ENCODE measurements at places on chromosomes 11 and 22. TPM values are rescaled to one million over a fixed set of nuclear protein-coding genes. Genes with fewer than 3 reads are reported as not detected.
A peak's percentile ranks its signal among the peaks of the same experiment; 100 is the strongest.

DNA sequence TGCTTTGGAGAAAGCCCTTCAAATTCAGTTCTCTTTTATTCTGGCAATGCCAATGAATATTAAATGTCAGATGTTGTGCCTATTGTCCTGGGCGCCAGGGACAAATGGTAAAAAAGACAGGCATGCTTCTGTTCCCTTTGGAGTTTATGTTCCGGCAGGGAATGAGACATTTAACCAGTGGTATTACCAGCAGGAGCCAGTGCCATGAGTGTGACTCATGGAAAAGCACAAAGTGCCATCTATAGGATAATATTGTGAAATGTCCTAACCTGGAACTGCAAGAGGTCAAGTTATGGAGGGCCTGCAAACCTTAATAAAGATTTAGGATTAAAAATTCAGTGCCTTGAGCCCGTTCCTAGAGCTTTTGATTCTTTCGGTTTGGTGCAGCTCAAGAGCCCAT, 39.5 kb downstream of the REXO2 start:
- no peaks in the 10 kb centered on the region for H3K27me3 ChIP-seq
- H3K4me3 ChIP-seq: no peak overlapping the region
- no peaks in the 10 kb centered on the region for H3K36me3 ChIP-seq
- H3K4me1 ChIP-seq: peaks cover 13% of the 10 kb centered on the region
- no peak for DNase-seq
- H3K27ac ChIP-seq: no peak overlapping the region

DNA sequence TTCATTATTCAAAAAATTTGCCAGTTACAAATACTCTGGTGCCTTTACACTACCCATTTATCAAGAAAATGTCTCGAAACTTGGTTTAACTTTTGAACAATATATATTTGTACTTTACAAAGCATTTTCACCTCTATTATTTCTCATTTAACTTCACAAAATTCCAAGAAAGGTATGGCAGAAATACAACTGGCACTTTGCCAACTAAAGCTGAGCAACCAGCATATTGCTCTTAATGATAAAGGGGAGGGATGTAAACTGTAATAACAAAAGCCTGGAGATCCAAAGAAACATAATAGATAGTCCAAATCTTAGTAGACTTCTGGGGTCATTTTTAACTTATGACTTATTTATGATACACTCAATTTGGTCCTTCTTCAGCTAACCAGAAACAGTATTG, 7.7 kb downstream of the PITPNB start:
- no peak overlapping the region for H3K4me3 ChIP-seq
- H3K36me3 ChIP-seq: peaks cover 15% of the 10 kb centered on the region
- H3K27ac ChIP-seq: peak overlapping the region; percentile 64
- DNase-seq: no peak
- no peaks in the 10 kb centered on the region for H3K27me3 ChIP-seq

DNA sequence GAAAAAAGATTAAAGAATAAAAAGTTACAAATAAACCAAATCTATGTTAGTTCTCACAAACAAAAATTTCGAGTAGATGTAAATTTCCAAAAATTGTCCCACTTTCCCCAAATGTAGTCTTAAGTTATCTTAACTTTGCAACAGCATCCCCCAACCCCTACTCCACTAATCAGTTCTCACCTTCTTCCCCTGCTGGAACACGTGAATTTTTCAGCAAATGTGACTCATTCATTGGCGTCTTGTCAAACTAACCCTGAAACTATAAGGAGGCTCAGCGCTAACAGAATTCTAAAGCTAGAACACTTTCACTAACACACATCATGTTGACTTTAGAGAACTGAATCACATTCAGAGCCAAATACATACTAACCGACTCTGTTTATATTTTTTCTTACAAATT, 46.1 kb downstream of the PHF21A start:
- no peaks in the 10 kb centered on the region for H3K27me3 ChIP-seq
- DNase-seq: no peak
- H3K36me3 ChIP-seq: peaks cover 24% of the 10 kb centered on the region

DNA sequence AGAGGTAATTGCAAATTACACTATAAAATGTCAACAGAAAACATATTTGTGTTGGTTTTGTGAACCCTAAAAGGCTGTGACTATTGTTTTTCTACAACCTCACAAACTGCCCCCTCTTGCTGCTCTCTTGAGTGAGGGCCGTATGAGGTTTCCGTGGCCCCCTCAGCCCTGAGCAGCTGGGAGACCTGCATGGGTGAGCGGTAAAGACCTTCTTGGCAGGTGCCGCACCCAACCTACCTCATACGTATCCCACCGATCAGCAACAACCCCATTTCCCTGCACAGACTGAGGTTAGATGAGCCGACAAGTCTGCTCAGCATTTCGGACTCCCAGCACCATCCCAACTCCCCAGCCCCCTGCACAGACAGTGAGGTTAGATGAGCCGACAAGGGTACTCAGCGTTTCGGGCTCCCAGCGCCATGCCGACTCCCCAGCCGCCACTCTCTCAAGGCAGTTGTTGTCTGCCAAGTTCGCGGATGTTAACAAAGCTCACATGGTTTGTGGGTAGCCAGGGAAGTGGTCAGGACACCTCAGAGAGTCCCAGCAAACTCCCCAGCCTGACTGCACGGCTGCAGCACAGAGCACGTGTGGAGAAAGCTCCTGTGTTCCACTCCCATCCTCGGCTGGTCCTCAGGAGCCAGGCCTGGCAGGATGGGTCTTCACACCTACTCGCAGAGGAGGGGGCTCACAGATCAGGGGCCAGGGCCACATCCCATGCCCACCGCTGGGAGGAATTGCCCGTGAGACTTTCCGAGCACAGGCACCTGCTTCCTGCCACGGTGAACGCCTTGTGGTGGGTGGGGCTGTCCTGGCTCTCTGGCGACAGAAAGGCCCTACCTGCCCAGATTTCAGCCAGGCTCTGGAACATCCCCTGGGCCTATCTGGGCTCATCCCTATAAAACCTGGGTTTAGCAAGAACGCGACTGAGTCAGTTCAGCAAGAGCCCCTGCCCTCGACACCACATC, 502.9 kb downstream of the BRD1 start:
- H3K27me3 ChIP-seq: peaks cover 40% of the 10 kb centered on the region
- H3K27ac ChIP-seq: no peak overlapping the region
- H3K4me1 ChIP-seq: no peaks in the 10 kb centered on the region
- no peak overlapping the region for H3K4me3 ChIP-seq

DNA sequence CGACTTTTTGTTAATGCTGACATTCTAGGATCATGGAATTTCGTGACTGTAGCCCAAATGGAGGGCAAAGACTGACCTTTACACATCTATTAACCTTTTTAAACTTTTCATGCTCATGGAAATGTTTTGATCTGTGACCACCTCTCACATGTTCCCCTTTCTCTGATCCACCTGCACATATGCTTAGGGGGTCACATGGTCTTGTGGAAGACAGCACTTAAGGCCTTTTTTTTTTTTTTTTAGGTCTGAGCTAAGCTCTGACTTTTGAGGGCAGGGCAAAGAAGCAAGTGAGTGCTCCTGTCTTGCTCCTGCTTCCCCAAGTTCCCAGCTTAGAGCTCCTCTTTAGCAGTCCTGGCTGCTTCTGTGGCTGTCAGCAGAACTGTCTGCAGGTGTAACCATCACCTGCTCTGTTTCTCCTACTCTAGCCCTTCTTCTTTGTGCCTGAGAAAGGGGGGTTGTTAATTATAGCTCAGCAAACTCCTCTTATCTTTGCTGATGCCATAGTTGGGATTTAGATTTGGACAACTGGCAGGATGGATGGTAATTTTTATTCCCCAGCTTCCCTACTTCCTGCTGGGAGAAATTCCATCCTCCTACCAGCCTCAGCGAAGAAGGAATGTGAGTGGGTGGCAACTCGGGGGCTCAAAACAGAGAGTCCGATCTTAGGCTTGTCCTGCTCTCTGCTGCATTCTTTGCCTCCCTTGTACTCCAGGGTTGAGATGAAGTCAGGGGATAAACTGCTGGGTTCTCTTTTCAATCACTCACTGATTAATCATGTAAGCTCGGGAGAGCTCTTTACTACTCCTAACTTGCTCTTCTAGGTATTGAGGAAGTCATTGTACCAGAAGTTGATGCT, 64.4 kb downstream of the GRAMD1B start:
- no peak overlapping the region for H3K4me3 ChIP-seq
- no peaks in the 10 kb centered on the region for H3K36me3 ChIP-seq
- peak overlapping the region; percentile 19 for H3K27ac ChIP-seq

GRCh38 chr11:15927196-15927863, 429.0 kb downstream of the SOX6 start:
- DNase-seq: no peak
- peaks cover 2% of the 10 kb centered on the region for H3K27me3 ChIP-seq
- H3K36me3 ChIP-seq: no peaks in the 10 kb centered on the region
- no peak overlapping the region for H3K4me3 ChIP-seq
- no peaks in the 10 kb centered on the region for H3K4me1 ChIP-seq

GRCh38 chr11:11476499-11476898, 123.4 kb upstream of the CSNK2A3 start:
- peaks cover 19% of the 10 kb centered on the region for H3K27me3 ChIP-seq
- no peaks in the 10 kb centered on the region for H3K36me3 ChIP-seq
- H3K4me3 ChIP-seq: no peak overlapping the region
- peaks cover 10% of the 10 kb centered on the region for H3K4me1 ChIP-seq
- no peak for DNase-seq

DNA sequence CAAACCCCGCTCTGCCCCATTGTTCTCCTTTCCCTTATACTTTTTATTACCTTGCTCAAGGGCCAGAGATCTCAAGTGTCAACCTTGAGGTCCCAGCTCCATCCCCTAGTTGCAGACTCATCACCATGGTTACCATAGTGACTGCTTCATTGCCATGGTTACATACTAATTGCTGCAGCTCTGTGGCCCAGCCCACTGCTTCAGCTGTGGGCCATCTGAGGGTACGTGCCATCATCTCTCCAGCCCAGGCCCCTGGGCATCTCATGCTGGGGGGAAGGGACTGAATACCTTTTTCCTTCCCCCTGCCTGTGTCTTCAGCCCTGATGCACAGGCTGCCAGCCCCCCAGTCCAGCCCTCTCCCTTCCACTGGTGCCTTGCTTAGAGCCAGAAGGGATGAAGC, 22.2 kb downstream of the TREH start:
- peak overlapping the region; percentile 72 for H3K27ac ChIP-seq
- H3K4me3 ChIP-seq: no peak overlapping the region
- peaks cover 8% of the 10 kb centered on the region for H3K4me1 ChIP-seq
- DNase-seq: no peak
- peaks cover 20% of the 10 kb centered on the region for H3K36me3 ChIP-seq
- H3K27me3 ChIP-seq: no peaks in the 10 kb centered on the region

- H3K27me3 ChIP-seq: peaks cover 2% of the 10 kb centered on the region
- no peak for DNase-seq
- H3K4me3 ChIP-seq: no peak overlapping the region
- no peak overlapping the region for H3K27ac ChIP-seq
- H3K4me1 ChIP-seq: no peaks in the 10 kb centered on the region
These were observed 8.4 kb upstream of the MMP12 start for GRCh38 chr11:102883141-102883540.

DNA sequence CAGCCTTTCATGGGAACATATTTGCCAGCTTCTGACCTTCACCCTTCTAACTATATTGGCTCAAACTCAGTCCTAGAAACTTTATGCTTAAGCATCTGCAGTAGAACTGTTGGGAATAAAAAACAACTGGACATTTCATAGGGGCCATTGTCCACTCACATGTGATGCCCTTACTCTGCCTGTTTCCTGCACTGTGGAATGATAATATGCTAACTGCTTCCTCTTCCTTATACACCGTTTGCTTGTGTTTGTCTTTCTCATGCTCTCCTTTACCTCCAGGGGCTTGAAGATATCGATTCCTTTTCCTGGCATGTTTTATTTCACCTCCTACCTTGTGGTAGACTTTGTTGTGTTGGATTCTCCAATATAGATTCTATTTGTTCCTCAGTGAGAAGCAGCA, 333.0 kb upstream of the DDI1 start:
- H3K27me3 ChIP-seq: no peaks in the 10 kb centered on the region
- no peak overlapping the region for H3K4me3 ChIP-seq
- DNase-seq: no peak
- no peaks in the 10 kb centered on the region for H3K36me3 ChIP-seq

GRCh38 chr11:123421589-123421988, 8.5 kb upstream of the GRAMD1B start:
- H3K27me3 ChIP-seq: peaks cover 66% of the 10 kb centered on the region
- DNase-seq: no peak
- H3K36me3 ChIP-seq: no peaks in the 10 kb centered on the region
- no peaks in the 10 kb centered on the region for H3K4me1 ChIP-seq

- peaks cover 2% of the 10 kb centered on the region for H3K4me1 ChIP-seq
- H3K36me3 ChIP-seq: peaks cover 45% of the 10 kb centered on the region
- H3K27ac ChIP-seq: no peak overlapping the region
- H3K27me3 ChIP-seq: no peaks in the 10 kb centered on the region
- no peak for DNase-seq
These were observed 21.3 kb downstream of the TRMU start for GRCh38 chr22:46356496-46357480.

- no peak for DNase-seq
- peaks cover 1% of the 10 kb centered on the region for H3K36me3 ChIP-seq
- H3K4me1 ChIP-seq: peaks cover 36% of the 10 kb centered on the region
- H3K27ac ChIP-seq: no peak overlapping the region
These were observed 15.3 kb downstream of the OSBPL5 start for GRCh38 chr11:3149852-3150188.

GRCh38 chr11:71147331-71147730, 105.0 kb downstream of the SHANK2 start:
- no peak overlapping the region for H3K4me3 ChIP-seq
- peaks cover 1% of the 10 kb centered on the region for H3K4me1 ChIP-seq
- DNase-seq: no peak
- H3K36me3 ChIP-seq: no peaks in the 10 kb centered on the region
- peaks cover 10% of the 10 kb centered on the region for H3K27me3 ChIP-seq

DNA sequence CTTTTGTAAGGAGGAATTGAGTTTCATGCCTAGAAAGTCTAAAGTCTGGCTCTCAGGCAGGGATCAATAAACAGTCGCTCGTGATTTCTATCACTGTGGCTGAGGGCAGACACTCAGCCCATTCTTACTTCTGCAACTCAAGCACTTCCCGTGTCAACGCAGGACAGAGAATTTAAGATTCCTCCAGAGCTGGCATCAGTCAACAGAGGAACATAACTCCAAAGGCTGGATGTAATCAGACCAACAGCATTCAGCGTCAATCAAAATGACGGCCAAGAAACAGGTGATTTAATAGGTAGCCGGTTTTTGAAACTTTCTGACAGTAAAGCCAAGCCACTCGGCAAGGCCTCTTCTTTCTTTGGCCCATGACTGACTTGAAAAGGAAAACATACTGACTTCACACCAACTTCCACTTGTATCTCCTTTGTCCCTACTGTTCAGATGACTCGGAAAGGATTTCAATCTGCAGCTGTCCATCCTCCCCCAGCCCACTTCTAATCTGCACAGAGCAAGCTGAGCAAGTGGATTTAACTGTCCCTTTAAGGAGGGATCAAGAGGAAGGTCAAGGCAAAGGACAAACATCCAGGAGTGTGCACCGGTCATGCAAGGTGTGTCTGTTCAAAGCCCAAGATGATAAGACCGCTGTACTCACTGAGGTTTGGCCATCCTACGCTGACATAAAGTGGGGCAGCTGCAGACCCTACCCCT, 9.5 kb downstream of the VPS37C start:
- H3K27ac ChIP-seq: peak overlapping the region; percentile 83
- no peaks in the 10 kb centered on the region for H3K27me3 ChIP-seq
- H3K36me3 ChIP-seq: peaks cover 25% of the 10 kb centered on the region
- H3K4me1 ChIP-seq: peaks cover 63% of the 10 kb centered on the region
- no peak overlapping the region for H3K4me3 ChIP-seq

GRCh38 chr11:67468456-67468758, 644 bp downstream of the TMEM134 start:
- peak overlapping the region; percentile 90 for H3K27ac ChIP-seq
- no peaks in the 10 kb centered on the region for H3K36me3 ChIP-seq
- H3K4me3 ChIP-seq: peak overlapping the region; percentile 87

The INSC gene
- not detected for total RNA-seq

The RTN4RL2 gene
- total RNA-seq: 0.63 TPM

The GLB1L3 gene
- total RNA-seq: not detected

The SLC22A25 gene
- not detected for total RNA-seq

The PEX26 gene
- 38.0 TPM for total RNA-seq

The SGSM1 gene
- 1.2 TPM for total RNA-seq

The SMIM35 gene
- not detected for total RNA-seq

Measured in mesothelial cell of epicardium (in vitro differentiated cells).